ENCODE measurements at places on chromosomes 7 and 10. TPM values are rescaled to one million over a fixed set of nuclear protein-coding genes. Genes with fewer than 3 reads are reported as not detected.

DNA sequence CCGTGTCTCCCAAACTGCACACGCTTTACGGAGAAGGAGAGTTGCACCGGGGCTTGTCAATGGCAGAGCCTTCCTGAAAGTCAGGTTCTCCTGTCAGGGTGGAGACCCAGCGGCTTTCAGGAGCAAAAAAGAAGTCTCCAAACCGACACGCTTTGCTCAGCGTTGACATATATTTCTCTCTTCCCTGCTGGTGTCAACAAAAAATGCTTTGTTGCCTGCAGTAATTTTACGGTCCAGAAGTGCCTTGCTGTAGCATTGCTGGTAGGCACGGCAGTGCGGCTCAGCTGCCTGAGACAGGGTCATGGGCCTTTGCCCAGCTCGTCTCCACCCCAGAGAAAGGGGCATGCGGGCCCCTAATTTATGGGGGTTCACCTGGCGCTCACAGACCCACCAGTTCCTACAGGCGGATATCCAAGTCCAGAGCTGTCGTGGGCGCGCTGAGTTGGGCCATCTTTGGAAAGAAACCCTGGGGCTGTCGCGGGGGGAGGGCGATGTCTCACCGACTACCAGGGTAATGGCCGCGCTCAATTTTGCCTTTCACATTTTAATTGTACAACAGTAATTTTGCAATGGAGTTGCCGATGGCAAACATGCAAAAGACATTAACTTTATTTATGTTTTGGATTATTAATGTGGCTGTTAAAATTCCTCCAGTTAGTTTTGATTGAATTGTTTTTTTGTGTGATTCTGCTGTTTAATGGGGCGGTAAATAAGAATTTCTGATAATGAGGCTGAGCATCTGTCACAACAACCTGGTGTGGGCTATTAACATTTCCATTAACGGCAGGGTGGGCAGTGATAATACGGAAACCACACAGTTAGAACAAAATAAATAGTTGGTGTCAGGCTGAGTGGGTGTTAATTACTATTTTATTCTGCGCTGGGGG is 478.2 kb upstream of the FOXK1 start:
- H3K27ac ChIP-seq = no peak overlapping the region
- no peaks in the 10 kb centered on the region for H3K27me3 ChIP-seq
- no peaks in the 10 kb centered on the region for H3K4me1 ChIP-seq
- H3K4me3 ChIP-seq = no peak overlapping the region
- H3K36me3 ChIP-seq = no peaks in the 10 kb centered on the region

GRCh38 chr7:157278791-157279724 is 57.7 kb upstream of the DNAJB6 start:
- DNase-seq = peak; percentile 72
- H3K4me3 ChIP-seq = peak overlapping the region; percentile 28
- H3K36me3 ChIP-seq = no peaks in the 10 kb centered on the region
- H3K4me1 ChIP-seq = no peaks in the 10 kb centered on the region
- no peak overlapping the region for H3K27ac ChIP-seq
- H3K27me3 ChIP-seq = no peaks in the 10 kb centered on the region

- H3K4me1 ChIP-seq = no peaks in the 10 kb centered on the region
- no peaks in the 10 kb centered on the region for H3K27me3 ChIP-seq
- no peak for DNase-seq
- no peak overlapping the region for H3K4me3 ChIP-seq
- H3K36me3 ChIP-seq = no peaks in the 10 kb centered on the region
Measured at GRCh38 chr10:69242852-69243212, 22.7 kb downstream of the HKDC1 start.

GRCh38 chr7:2757361-2757903 is 69.4 kb downstream of the AMZ1 start:
- H3K4me3 ChIP-seq = no peak overlapping the region
- H3K27ac ChIP-seq = peak overlapping the region; percentile 11
- no peaks in the 10 kb centered on the region for H3K4me1 ChIP-seq
- H3K36me3 ChIP-seq = no peaks in the 10 kb centered on the region
- no peaks in the 10 kb centered on the region for H3K27me3 ChIP-seq

- no peak overlapping the region for H3K27ac ChIP-seq
- no peaks in the 10 kb centered on the region for H3K27me3 ChIP-seq
- no peaks in the 10 kb centered on the region for H3K36me3 ChIP-seq
Measured at GRCh38 chr7:146805082-146805481, 688.5 kb downstream of the CNTNAP2 start.

- H3K4me3 ChIP-seq = no peak overlapping the region
- H3K27ac ChIP-seq = peak overlapping the region; percentile 34
- no peaks in the 10 kb centered on the region for H3K4me1 ChIP-seq
- no peaks in the 10 kb centered on the region for H3K27me3 ChIP-seq
- DNase-seq = peak; percentile 81
Measured at GRCh38 chr10:71766717-71767419, 6.5 kb downstream of the VSIR start.

- no peak overlapping the region for H3K4me3 ChIP-seq
- H3K27ac ChIP-seq = no peak overlapping the region
- no peaks in the 10 kb centered on the region for H3K4me1 ChIP-seq
- no peak for DNase-seq
Measured at GRCh38 chr10:77038407-77038806, 599.2 kb downstream of the KCNMA1 start.

DNA sequence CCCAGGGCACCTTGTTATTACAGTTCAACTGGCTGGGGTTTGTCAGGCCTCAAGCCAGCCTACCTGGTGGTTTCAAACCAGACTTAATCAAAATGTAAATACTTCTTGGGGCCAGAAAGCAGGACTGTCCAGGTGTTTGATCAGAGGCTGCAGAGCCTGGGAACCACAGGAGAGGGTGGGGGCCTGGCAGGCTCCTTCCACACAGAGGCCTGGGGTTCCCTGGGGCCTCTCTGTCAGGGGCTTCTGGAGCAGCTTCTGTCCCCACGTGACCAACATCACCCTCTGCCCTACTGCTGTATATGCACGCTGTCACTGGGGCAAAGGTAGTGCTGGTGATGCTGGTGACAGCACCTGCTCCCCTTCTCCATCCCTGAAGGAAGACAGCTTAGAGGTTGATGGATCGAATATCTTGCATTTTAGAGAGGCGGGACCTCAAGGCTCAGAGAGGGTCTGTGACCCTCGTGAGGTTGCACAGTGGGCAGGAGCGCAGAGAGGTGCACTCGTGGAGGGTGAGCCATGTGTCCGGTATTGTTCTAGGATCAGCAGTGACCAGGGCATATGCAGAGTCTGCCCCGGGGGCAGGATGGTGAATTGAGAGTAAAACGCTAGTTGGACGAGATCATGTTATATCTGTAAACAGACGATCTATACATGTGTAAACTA is 95.4 kb downstream of the GRK5 start:
- H3K36me3 ChIP-seq = no peaks in the 10 kb centered on the region
- peak overlapping the region; percentile 56 for H3K27ac ChIP-seq
- H3K4me3 ChIP-seq = no peak overlapping the region
- peaks cover 4% of the 10 kb centered on the region for H3K4me1 ChIP-seq
- no peaks in the 10 kb centered on the region for H3K27me3 ChIP-seq

DNA sequence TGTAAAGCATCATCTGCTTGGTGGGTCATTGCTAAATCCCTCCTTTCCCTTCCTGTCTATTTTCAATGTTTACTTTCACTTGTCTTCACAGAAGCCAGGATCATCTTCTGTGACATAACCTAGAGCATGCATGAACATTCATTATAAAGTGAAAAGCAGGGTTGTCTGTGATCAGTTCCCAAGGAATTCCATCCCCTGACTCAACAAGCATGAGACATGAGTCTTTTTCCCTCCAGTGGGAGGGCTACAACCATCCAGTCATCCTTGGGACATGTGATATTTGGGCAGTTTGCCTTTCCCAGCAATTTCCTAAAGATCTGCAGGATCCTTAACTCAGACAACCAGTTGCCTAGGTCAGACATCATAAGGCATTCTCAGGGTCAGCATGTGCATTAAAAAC is 166.3 kb upstream of the TMEM196 start:
- DNase-seq = no peak
- no peaks in the 10 kb centered on the region for H3K4me1 ChIP-seq
- H3K36me3 ChIP-seq = no peaks in the 10 kb centered on the region
- no peak overlapping the region for H3K4me3 ChIP-seq

The JCAD gene
- polyA plus RNA-seq = 13.6 TPM

The SEMA3D gene
- polyA plus RNA-seq = 3.5 TPM

The BAG3 gene
- 26.5 TPM for polyA plus RNA-seq

The SMO gene
- 13.0 TPM for polyA plus RNA-seq

The TRIM73 gene
- polyA plus RNA-seq = not detected

The ADAMTS14 gene
- 0.13 TPM for polyA plus RNA-seq

The ACTL6B gene
- not detected for polyA plus RNA-seq

The STEAP1B gene
- not detected for polyA plus RNA-seq

The TMEM176A gene
- polyA plus RNA-seq = 3.7 TPM

All from aorta (tissue), 5 donors.